ENCODE measurements at places on chromosomes 13 and 19.
A peak's percentile ranks its signal among the peaks of the same experiment; 100 is the strongest.

- peak; percentile 41 for DNase-seq
These were observed 20.5 kb downstream of the ATP4B start for GRCh38 chr13:113637262-113638160.

DNA sequence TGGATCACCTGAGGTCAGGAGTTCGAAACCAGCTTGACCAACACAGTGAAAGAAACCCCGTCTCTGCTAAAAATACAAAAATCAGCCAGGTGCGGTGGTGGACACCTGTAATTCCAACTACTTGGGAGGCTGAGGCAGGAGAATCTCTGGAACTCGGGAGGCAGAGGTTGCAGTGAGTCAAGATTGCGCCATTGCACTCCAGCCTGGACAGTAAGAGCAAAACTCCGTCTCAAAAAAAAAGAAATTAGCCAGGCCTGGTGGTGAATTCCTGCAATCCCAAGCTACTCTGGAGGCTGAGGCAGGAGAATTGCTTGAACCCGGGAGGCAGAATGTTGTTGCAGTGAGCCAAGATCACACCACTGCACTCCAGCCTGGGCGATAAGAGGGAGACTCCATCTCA lies 12.2 kb upstream of the FBXW9 start:
- DNase-seq, result no peak

- peak; percentile 42 for DNase-seq
These were observed 9.5 kb downstream of the B3GLCT start for GRCh38 chr13:31209172-31209840.

GRCh38 chr19:19120308-19121231 lies 17.7 kb downstream of the TMEM161A start:
- no peak for DNase-seq

DNA sequence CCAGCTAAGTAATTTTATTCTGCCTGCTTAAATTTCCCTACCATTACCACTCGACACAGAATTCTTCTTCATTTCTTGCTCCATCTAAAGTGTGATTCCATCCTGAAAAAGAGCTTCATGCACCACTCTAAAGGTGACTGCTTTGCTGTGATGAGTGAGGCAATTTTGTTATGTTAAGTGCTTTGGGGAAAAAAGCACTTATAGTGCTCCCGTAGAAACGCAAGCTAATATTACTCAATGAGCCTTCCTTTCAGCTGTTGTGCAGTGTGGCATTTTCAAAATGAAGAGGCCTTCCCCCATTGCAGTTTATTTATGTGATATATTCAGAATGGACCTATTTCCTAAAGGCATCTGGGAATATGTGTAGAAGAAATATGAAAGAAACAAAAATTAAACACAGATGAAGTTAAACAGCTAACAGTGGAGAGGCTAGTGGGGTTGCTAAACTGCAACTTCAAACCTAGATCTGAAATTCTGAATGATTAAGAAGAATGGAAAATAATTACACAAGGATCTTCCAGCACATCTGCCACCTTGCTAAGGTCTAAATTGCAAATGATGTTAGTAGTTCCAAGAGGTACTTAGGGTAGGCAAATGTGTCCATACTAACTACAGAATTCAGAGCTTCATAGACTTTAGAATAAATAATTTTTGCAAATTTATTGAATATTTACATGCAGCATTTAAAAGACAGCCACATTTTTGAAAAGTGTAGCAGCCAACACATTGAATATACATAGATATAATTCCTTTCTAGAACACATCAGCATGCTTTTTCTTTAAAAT lies 211.7 kb downstream of the DCT start:
- DNase-seq, result no peak

- DNase-seq, result no peak
These were observed 27.5 kb downstream of the ZNF266 start for GRCh38 chr19:9407827-9408226.

- no peak for DNase-seq
These were observed 222.4 kb downstream of the UQCRFS1 start for GRCh38 chr19:28990522-28990921.
